ENCODE measurements at places on chromosomes 1 and 21.

DNA sequence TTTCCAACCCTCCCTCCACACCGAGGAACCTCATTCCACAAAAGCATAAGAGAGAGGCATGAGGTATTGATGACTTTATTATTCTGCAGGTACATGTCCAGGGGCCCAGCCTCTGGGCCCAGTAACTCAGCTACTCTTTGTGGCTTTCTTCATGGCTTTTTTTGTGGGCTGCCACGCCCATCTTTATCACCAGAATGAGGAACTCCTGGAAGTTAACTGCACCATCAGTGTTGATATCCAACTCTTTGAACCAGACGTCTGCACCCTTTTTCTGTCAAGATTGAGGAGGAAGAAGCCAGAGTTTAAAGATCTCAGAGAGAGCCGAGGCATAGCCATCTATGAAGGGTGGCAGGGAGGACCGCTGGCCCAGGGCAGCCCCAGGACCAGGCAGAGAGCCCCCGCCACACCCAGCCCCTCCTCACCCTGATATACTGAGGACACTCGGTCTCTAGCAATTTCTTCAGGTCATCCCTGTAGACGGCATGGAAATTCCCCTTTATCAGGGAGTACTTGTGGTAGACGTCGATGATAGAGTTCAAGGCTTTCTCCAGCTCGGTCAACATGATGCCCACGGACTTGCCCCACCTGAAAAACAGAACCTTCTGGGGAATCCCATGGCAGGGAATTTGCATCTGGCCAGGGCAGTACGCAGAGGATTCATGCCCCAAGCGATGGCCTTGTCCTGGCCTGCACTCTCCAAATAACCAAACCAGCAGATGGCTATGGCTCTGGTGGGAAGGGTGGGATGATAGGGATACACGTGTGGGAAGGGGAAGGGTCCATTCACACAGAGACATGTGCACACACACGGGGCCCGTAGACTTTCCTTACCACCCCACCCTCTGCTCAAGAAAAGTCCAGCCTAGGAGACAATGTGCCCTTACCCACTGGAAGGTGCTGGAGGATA lies 647 bp downstream of the S100A8 start:
- no peak for DNase-seq

DNA sequence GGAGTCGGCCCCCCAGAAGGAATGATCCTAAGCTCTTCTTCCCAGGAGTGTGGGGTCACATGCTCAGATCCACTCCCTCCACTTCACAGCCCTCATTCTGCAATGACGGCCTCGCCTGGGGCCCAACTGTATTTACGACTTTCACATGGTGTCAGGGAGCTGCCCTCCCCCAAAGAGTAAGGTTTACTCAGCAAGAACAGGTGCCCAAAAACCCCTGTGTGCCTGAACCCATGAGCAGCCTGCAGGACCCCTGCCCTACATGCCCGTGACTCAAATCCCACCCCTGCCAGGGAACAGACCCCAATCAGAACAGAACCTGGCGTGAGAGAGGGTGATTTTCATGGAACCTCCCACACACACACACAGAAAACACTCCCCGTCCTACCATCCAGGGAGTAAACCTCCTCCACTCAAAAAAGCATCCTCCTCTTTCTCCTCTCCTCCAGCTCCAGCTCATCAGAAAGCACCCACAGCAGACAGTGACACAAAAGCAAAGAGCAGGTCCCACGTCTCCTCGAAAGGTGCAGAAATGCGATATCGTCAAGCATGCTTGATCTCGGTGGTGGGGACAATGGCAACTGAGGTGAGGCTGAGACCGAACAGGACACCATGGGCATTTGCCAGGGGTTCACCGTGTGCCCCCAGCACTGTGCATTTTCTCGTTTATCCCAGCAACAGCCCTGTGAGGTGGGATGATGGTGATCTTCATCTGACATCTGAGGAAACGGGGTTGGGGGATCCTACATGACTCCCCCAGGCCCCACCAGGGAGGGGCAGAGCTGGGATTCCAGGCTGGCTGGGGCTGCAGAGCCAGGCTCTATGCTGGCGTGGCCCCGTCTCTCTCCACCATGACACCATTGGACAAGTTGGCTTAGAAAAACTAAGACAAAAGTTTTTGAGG lies 397.9 kb downstream of the NPHP4 start:
- no peak for DNase-seq

DNA sequence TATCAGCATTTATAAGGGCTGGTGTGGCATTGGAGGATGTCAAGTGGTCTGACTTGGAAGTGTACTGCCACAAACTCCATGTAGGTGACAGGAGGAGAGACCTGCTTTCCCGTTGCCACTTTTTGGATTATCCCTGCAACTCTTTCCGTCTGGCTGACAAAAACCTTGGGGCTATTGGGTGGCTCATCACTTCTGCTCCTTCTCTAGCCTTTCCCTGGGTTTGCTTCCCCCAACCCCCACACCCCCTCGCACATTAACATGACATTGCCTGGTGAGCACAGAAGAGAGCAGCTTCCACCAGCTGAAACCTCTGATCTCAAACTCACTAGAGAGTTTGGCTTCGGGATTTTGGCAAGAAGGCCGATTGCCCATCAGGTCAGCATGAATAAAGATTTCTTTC lies 39.2 kb downstream of the PROX1 start:
- DNase-seq = no peak

- DNase-seq = no peak
Observed at GRCh38 chr1:6082430-6082971, 36.8 kb downstream of the KCNAB2 start.

GRCh38 chr1:222893255-222893654 lies 78.4 kb downstream of the DISP1 start:
- DNase-seq = no peak

- DNase-seq = no peak
Observed at GRCh38 chr21:38918607-38919346, 113.0 kb downstream of the ETS2 start.

- no peak for DNase-seq
Observed at GRCh38 chr1:50970509-50970887, 453 bp downstream of the CDKN2C start.

DNA sequence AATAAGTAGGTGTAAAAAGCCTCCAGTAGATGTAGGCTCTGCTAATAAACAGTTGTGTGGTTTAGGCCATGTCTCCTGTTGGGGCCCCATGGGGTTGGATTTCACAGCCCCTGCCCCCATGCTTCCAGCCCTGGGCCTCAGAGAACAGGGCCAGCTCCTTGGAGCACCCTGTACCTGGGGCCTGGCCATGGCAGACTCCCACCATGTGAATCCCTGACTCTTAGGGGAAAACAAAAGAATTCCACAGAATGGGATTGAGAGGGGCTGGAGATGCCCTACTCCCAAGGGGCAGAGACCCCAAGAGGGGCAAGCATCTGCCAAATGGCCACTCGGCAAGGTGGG lies 11.5 kb downstream of the LRP8 start:
- DNase-seq = no peak

DNA sequence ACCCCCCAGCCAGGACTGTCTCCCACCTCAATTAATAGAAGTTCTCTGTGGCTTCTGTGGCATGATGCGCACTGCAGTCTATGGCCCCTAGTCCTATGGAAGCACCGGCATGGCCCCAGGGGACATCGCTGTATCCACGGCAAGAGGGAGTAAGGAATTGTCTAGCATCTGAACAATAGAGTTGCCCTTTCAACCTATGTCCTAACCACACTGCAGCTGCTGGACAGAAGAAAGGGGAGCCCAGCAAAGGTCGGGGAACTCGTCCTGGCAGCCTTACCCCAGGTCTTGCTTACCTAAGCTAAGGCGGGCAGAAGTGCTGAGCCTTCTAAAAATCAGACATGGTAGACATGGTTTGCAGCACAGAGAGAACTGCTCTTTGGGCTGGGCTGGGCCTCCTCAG lies 103.3 kb upstream of the EDN2 start:
- no peak for DNase-seq

- DNase-seq = peak; percentile 7
Observed at GRCh38 chr1:9201401-9202239, 33.0 kb upstream of the H6PD start.

DNA sequence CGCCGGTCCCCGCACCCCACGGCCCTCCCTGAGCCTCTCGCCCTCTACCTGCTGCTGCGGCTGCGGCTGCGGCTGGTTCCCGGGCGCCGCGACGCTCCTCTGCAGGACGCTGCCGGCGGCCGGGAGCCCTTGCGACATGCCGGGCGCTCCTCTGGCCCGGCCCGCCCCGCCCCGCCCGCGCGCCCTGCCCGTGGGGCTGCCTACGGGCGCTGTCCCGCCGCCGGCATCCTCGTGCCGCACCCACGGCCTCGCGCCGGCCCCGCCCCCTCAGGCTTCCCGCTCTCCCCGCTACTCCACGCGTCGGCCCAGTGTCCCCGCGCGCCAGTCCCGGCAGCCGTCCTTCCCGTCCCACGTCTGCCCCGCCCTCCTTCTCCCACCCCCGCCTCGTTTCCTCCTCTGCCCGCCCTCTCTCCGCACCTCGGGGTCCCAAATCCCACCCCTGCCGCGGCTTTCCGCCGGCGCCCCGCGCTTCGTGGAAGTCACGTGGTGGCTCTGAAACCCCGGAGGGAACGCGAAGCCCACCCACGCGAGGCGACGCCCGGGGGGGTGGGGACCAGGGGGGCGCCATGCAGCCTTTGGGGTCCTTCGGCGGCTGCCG lies at the start of gene BATF3:
Gene BATF3 (minus strand): TSS at position 216 of the 598 bp plus-strand sequence. CDS start 78 bp downstream, at position 138.
- peak; percentile 26 for DNase-seq

GRCh38 chr1:10839188-10839770 lies 42.8 kb upstream of the CASZ1 start:
- no peak for DNase-seq

- no peak for DNase-seq
Observed at GRCh38 chr1:68174738-68175113, 57.6 kb downstream of the WLS start.

DNA sequence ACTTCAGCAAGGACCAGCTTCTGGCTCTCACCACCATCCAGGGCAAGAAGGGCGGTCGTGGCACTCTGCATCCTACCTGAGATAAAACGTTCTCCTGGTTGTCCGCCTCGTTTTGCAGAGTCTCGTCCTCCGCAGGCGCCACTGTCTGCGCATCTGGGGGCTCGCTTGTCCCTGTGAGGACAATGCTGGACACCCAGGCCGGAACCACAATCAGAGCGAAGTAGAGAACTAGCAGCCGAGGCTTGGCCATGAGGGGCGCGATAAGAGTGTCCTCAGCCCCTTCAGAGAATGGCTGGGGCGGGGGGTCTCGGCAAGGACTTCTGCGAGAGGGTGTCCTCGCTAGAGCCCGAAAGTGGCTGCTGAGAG lies 505 bp downstream of the OLFML2B start:
- no peak for DNase-seq

DNA sequence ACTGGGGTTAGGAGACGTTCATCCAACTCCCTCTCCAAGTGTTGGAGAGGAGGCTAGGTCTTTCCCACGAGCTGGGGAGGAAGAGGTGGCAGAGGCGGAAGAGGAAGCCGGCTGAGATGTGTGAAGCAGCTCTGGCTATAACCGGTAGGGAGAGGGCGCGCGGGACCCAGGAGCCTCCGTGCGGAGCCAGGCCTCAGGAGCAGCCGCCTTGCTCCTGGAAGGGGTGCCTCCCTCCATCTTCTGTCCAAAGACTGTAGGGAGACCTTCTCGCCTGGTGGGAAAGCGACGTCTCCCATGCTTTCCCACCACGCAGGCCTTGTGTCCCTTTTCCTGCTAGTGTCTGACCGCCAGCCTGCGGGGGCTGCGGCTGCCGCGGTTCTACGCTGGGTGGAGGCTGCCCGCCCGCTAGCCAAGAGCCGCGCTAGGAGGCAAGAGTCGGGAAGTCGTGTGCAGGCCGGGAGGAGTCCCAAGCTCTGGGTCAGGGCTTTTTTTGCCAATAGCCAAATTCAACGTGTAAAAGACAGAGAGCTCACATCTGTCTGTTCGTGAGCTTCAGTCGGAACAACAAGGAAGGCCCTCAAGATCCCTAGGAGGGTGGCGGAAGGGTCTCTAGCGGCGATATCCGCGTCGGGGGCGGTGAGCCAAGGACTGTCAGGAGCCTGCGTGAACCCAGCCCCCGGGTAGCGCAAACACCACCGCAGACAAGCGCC lies 8.4 kb upstream of the NBPF11 start:
- DNase-seq = no peak

DNA sequence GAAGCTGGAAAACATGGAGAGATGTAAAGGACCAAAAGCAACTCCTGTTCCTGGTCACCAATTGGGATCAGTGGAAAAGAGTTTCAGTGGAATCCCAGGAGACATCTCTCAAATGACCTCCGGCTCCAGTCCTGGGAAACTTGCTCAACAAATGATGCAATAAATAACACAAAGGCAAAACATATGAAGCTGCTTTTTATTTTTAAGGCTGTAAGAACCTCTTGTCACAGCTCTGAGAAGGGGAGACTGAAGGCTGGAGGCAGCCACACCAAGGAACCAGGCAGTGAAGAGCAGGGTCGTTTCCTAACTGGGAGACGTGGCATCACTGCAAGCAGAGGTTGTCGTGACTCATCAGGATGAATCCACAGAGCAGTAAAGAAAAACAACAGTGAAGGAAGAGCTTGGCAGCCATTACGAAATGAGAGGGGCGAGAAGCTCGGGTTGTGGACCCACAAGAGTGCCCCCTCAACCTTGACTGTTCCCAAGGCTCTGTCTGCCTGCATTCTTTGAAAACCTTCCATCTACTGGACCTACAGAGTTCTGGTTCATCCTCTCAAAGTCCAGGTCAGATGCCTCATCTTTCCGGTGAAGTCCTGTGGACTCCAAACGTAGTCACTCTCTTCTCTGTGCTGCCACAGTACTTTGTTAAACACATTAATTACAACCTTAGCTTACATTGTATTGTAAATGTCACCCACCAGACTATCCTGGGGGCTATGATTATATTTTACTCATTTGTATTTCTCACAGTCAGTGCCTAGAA lies 32.1 kb downstream of the JAK1 start:
- no peak for DNase-seq

- no peak for DNase-seq
Observed at GRCh38 chr1:109111386-109112055, 2.4 kb upstream of the ELAPOR1 start.

DNA sequence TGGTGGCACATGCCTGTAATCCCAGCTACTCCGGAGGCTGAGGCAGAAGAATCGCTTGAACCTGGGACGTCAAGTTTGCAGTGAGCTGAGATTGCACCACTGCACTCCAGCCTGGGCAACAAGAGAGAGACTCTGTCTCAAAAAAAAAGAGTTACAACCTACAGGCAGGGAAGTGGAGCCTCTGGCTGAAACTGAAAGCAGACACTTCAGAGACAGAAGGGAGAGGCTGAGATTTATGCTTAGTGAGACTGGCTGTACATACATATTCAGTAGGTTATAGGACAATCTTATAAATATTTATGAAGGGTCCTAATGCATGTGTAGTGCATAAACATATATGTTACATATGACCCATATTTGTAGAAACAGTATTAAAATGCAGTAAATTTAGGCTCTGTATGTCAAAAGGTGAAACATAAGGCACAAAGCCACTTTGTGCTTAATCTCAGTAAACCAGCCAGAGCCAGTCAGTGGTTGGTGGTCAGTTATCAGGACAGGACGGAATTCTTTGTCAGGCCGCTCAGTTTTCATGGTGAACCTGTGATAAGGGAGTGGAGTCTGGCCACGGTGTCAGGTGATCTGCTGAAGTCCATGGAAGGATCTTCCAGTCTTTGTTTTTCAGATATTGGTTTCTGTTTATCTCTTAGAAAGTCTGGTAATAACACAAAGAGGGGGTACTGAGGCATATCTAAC lies 13.7 kb downstream of the RHEX start:
- no peak for DNase-seq

Measured in activated T-cell treated with anti-CD3 and anti-CD28 coated beads for 1 hour (primary cell).